ENCODE measurements at places on chromosomes 2 and 18. TPM values are rescaled to one million over a fixed set of nuclear protein-coding genes. Genes with fewer than 3 reads are reported as not detected.
A peak's percentile ranks its signal among the peaks of the same experiment; 100 is the strongest.

GRCh38 chr2:28713577-28714298 is 37.9 kb upstream of the PPP1CB start:
- DNase-seq: peak; percentile 80

Gene PIEZO2
- not detected for polyA plus RNA-seq

- DNase-seq: no peak
Measured at GRCh38 chr2:20604401-20604911, 46.4 kb downstream of the HS1BP3 start.

DNA sequence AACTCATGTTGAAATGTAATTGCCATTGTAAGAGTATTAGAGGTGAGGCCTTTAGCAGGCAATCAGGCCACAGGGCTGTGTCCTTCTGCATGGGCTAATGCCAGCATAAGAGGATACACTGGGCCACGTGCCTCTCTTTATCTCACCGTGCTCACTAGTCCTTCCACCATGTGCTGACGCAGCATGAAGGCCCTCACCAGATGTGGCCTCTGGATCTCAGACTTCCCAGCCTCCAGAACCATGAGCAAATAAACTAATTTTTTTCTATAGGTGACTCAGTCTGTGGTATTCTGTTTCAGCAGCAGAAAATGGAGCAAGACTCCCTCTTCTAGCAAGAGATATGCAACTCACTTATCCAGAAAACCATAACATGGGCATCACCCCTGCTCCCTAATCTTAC is 149.7 kb upstream of the ZNF236 start:
- DNase-seq: no peak
